ENCODE measurements at places on chromosomes 4 and X. TPM values are rescaled to one million over a fixed set of nuclear protein-coding genes. Genes with fewer than 3 reads are reported as not detected.

The HMX1 gene
- polyA plus RNA-seq: not detected

- no peak for DNase-seq
Measured at GRCh38 chrX:149949743-149950436, 11.6 kb upstream of the EOLA2 start.

- DNase-seq: no peak
Measured at GRCh38 chr4:86749121-86749520, 100.1 kb downstream of the SLC10A6 start.

- no peak for DNase-seq
Measured at GRCh38 chrX:100208076-100208475, 202.0 kb downstream of the PCDH19 start.

- no peak for DNase-seq
Measured at GRCh38 chr4:146159384-146160058, 16.0 kb upstream of the LSM6 start.

- peak; percentile 55 for DNase-seq
Measured at GRCh38 chr4:156169011-156169410, 215.3 kb upstream of the CTSO start.

All from renal pelvis (tissue), 12 donors.